ENCODE measurements at places on chromosomes 5 and 9. TPM values are rescaled to one million over a fixed set of nuclear protein-coding genes. Genes with fewer than 3 reads are reported as not detected.

DNA sequence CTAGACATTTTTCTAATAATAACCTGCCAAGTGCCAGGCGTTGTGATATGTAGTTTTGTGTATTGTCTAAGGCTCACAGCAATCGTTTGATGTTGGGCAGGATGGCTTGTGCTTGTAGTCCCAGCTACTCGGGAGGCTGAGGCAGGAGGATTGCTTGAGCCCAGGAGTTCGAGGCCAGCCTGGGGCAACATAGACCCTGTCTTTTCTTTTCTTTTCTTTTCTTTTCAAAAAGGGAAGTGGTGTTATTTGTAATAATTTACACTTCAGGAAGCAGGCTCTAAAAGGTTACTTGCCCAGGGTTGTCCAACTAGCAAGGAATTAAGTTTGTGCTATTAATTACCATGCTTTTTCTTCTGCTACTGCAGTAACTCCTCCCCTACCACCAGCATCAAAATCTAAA, 3.2 kb downstream of the ZNF131 start:
- no peak for DNase-seq

DNA sequence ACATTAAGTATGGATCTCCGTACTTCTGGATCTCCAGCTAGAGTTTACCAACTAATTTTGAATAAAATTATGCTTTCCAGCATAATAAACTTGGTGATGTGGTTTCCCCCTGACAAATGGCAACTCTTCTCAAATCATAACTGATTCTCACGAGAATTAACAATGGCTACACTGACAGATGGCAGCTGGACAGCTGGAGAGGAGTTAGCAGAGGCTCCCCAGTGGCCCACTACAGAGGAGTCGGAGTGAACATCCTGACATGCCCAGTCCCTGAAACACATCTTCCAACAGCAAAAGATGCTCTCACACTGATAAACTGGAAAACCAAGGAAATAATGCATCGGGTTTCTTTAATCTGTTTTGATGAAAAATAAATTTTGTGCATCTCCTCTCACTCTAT, 239.6 kb downstream of the MAN2A1 start:
- no peak for DNase-seq

- no peak for DNase-seq
These were observed 68.9 kb downstream of the MACROH2A1 start for GRCh38 chr5:135329913-135330797.

DNA sequence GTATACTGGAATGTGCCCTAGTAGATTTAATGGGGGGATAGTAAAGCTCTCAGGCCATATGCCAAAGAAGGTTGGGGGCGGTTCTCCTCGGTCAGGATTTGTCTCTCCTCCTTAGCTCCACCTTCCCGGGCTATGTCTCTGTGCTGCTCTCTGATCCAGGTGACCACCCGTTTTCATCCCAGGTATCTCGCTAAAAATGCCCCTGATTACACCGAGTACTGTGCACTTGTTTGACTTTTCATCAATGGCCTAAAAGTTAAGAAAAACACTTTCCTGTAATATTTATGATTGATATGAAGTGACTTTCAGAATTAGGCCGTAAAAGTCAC, 724 bp downstream of the NDUFS6 start:
- DNase-seq: no peak

DNA sequence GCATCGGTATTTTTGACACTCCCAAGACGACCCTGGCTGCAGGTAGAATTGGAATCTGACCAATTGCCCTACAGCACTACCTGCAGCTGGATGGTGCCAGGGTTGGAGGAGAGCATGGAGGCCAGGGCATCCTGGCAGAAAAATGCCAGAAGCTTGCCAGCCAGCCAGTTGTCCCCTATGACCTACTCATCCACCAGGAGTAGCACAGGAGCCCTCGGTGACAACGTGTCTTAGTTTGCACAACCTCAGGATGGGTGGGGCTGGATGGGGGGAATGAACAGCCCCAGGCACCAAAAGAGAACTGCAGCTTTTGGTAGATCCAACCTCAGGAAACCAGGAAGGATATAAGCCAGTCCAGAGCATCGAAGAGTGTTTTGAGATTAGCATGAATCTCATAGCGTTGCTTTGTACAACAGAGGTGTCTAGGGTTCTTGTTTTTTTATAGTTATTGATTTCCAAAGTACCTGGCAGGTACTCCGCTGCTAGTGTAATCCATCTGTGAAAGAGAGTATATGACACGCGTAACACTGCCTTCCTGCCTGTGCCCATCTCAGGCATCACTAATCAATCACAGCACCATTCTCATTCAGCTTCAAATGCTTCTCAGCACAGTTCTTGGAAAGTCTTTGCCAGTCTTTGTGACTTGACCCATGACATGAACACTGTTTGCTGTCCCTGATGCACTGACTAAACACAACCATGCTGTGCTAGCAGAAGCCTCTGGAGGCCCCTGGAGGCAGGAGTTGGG, 36.7 kb upstream of the ASS1 start:
- no peak for DNase-seq

GRCh38 chr9:126217250-126217653, 109.4 kb upstream of the MVB12B start:
- no peak for DNase-seq

TAS2R1 gene
- not detected for total RNA-seq

CCL27 gene
- not detected for total RNA-seq

DNA sequence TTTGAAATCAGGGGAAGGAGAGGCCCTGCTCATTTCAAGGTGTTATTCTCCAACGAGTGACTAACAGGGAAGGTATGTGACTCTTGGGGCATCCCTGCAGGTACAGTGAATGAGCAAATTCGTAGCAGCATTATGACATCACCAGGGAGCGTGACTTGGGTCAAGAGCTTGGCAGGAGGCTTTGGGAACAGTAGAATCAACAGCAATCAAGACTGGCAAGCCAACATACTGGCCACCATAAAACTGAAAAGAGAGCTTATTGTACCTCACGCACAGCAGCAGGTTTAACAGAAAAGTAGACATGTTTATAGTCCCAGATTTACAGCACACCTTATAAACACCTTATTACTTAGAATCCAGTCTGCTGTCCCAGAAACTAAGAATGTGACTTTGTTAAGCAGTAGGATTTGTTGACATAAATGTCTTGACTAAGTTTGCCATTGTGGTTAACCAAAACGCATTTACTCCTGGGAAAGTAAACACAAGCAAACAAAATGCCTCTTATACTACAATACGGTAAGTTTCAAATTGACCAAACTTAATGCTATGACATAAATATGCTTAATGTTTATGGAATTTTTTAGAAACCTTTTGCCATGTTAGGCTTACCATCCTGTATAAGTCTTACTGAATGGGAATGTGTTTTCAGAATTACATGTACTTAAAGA, 297.8 kb downstream of the NPR3 start:
- DNase-seq: peak; percentile 27

DNA sequence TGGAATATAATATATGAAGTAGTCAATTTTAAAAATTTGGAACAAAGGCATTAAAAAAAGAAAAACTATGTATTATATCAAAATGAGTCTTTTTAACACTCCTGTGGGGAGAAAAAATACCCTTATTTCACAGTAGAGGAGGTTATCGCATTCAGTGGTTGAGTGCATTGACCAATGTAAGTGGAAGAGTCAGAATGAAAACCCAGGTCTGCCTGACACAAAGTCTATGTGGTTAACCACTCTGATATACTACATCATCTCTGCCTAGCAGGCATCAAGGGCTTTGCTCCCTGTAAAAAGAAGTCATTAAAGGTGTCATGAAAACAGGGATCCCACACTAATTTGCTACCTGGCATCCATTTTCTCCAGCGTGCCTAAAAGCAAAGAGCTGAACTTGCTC, 417.2 kb upstream of the C9orf72 start:
- no peak for DNase-seq

GRCh38 chr9:37337301-37337890, 85.1 kb upstream of the GRHPR start:
- DNase-seq: no peak

SCGB3A1 gene
- not detected for total RNA-seq

DNA sequence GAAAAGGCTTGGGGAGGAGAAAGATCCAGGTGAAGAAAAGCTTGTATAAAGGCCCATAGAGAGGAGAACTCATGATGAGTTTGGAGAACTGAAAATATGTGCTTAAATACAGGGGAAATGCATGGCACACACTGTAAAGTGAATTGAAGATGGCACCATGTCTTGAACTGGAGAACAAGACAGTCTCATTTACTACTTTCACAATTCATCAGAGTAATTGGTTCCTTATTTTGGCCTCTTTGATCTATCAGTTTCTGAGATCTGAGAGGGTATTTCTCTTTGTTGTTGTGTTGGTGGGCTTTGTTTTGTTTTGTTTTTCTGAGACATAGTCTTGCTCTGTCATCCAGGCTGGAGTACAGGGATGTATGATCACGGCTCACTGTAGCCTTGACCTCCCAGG, 98.2 kb downstream of the CEMIP2 start:
- no peak for DNase-seq

GRCh38 chr9:81649475-81650240, 39.7 kb downstream of the TLE1 start:
- DNase-seq: no peak

GRCh38 chr9:89165341-89165740, 13.3 kb downstream of the SHC3 start:
- DNase-seq: no peak

DNA sequence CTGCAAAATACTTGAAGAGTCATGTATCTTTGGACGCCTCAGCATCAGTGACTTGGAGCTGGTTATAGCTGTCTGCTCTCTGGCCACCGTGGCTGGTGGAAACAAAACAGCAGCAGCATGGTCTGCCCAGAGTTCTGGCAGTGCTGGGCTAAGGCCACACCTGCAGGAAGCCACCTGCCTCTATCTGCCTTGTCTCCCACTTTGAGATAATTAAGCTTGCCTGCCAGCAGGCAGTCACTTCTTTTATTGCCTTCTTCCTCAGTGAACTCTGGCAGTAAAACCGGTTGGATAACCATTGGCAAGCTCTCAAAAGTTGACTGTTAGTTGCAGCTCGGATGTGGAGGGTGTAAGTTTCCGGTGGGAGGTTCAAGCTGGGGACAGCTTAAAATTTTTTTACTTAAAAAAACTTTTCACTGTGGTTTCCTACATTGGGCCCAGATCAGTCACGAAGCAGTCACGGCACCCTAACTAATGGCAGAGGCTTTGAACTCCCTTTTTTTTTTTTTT, 4.9 kb downstream of the SMIM3 start:
- DNase-seq: peak; percentile 36

DNA sequence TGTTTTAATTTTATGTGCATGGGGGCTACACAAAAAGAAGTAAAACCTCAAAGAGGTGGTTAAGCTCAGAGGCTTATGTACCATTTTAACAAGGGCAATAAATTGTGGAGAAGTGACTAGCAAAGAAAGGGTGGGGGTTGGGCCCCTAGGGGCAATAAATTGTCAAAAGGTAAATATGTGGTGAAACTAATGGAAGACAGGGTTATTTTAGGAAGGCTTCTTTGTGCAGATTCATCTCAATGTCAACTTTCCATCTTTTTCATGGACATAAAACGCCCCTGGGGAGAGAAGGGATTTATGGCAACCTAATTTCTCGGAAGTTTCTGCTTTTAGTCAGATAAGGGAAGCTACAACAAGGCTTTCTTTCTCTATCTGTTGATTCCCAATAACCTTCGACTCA, 42.5 kb upstream of the GOLM1 start:
- DNase-seq: no peak

GRCh38 chr5:140806834-140807775, at the start of gene PCDHA4:
PCDHA4 (plus strand) TSS chr5:140807068.
- no peak for DNase-seq

LCN15 gene
- total RNA-seq: not detected

DNA sequence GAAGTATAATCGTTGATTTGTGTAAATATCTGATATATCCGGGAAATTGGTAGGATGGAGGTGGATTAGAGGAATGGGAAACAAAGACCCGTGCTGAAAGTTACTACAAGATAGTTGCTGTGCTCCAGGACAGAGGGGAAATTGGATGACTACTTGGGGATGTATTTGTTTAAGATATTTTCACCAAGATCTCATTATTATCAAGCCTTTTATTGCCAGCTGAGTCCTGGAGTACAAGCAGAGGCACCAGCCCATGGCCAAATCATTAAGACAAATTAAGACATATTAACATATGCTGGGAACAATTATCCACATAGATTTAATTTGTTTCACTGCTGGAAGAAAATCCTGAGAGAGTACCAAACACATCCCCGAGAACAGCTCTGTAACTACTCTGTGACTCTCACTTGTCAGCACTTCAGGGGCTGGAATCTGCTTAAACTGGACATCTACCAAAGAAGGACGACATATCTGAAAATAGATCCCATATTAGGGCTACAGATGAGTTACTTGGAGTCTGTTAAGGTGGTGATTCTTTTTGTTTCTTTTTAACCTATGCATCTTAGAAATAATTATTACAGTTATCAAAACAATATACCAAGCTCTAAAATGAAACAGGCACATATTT, 68.2 kb downstream of the SLC1A1 start:
- DNase-seq: no peak

GRCh38 chr9:89442981-89443814, 54.7 kb downstream of the SEMA4D start:
- no peak for DNase-seq

DNA sequence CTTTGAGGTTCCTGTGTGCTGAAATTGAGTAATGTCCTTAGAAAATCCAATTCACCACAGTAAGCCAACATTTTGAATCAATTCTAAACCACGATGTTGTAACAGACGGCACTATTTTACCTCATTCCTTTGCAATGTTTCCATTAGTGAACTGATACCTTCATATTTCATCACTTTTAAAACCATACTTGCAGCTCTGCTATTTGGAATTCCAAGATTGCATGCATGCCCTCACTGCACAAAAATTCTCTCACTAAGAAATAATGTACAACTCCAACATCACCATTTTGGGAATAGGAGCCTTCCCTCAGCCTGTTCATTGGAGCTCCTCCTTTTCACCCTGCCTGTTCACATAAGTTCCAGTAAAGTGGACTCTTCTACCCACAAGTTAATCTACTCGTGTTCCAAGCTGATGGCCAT, 74.8 kb upstream of the TGFBR1 start:
- DNase-seq: peak; percentile 41

DNA sequence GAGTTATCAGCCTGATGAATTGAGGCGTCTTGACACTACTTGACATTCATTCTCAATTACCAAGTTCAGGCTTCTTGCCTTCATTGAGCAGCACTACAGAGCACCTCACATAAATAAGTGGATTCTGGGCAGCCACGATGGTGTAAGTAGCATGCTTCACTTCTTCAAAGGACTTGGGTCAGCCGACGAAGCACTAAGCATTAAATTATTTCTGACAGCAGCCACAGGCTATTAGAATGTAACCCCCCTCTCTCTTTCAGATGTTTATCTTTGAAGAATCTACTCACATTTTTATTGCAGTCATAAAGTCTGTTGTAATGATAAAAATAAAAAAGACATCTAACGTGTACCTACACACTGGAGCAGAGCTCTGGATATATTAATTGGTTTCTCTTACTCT, 45.9 kb upstream of the VPS13A start:
- DNase-seq: no peak

Data from epithelial cell of proximal tubule (primary cell).